ENCODE measurements at places on chromosomes 3 and 15. TPM values are rescaled to one million over a fixed set of nuclear protein-coding genes. Genes with fewer than 3 reads are reported as not detected.

The CHL1 gene
- 0.17 TPM for total RNA-seq

The MLF1 gene
- total RNA-seq, result 5.4 TPM

The GPR171 gene
- not detected for total RNA-seq

The ACP3 gene
- total RNA-seq, result not detected

The NUP210 gene
- total RNA-seq, result 56.9 TPM

The OIP5 gene
- 21.8 TPM for total RNA-seq

The CPEB1 gene
- 0.43 TPM for total RNA-seq

The ANKUB1 gene
- total RNA-seq, result not detected

The SH2D7 gene
- total RNA-seq, result not detected

The LIPC gene
- total RNA-seq, result 12.9 TPM

The MYRIP gene
- total RNA-seq, result 0.29 TPM

The FRMD4B gene
- 8.5 TPM for total RNA-seq

The CEP152 gene
- 14.1 TPM for total RNA-seq

The GAP43 gene
- total RNA-seq, result not detected

The CCR9 gene
- 0.17 TPM for total RNA-seq

The AQP9 gene
- total RNA-seq, result not detected

The GASK1A gene
- 1.1 TPM for total RNA-seq

The GTF2E1 gene
- total RNA-seq, result 17.5 TPM

The UNC13C gene
- total RNA-seq, result 0.06 TPM

The KLF15 gene
- total RNA-seq, result 0.14 TPM

The BTLA gene
- not detected for total RNA-seq

The GHSR gene
- total RNA-seq, result not detected

The RARB gene
- total RNA-seq, result 2.0 TPM

The PIERCE2 gene
- 1.4 TPM for total RNA-seq

The FYTTD1 gene
- 21.0 TPM for total RNA-seq

The NAALADL2 gene
- total RNA-seq, result 1.0 TPM

The DIPK2A gene
- total RNA-seq, result 17.5 TPM

The AQR gene
- total RNA-seq, result 17.3 TPM
